ENCODE measurements at places on chromosomes 2 and 18.

DNA sequence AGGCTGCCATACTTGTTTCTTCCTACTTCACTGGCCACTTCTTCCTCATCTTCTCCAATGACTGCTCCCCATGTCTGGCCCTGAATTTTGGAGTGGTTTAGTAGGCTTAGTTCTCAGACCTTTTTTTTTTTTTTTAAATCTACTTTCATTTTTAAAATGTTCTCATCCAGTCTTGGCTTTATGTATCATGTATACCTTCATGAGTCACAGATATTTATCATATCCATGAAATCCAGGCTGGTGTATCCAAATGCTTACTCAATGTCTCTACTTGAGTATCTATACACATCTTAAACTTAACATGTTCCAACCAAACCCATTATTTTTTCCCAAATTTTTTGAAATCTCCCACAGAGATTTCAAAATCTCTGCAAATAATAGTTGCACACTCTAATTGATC lies 26.3 kb upstream of the CFAP36 start:
- no peak for DNase-seq

DNA sequence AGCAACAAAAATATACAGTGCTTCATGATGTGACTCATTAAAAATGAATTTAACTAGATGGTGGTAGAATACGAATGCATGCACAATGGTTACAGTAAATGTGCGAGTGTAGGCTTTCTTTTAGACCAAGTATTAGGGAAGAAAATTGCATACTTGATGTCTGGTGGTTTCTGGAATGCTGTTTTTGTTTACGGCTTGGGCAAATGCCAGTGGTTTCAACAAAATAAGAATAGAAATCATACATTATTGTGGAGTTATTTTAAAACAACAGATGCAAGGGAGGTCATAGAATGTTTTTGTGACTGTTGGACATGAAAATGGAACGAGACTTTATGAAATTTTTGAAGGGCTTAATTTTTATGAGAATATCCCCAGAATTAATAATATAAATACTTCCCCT lies 580.9 kb downstream of the PLCL1 start:
- no peak for DNase-seq

GRCh38 chr2:58794103-58794502 lies 553.0 kb upstream of the FANCL start:
- DNase-seq, result no peak

GRCh38 chr18:40018266-40018665 lies 1936.8 kb upstream of the PIK3C3 start:
- DNase-seq, result no peak

DNA sequence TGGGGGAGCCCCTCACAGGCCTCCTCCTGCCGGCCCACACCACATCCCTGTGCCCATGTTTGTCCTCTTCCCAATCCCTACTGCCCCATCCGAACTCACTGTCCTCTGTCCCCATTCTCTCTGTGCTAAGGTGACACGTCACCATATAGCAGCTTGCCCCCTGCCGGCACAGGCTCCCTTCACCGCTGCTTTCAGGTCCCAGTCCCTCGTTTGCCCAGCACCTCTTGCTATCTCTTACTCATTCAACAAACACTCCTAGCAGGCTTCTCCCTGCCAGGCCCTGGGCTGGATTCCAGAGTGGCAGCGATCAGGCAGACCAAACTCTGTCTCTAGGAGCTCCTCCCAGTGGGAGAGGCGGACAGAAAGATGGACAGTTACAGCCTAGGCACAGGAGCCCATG lies 74.3 kb downstream of the TFCP2L1 start:
- DNase-seq, result no peak

DNA sequence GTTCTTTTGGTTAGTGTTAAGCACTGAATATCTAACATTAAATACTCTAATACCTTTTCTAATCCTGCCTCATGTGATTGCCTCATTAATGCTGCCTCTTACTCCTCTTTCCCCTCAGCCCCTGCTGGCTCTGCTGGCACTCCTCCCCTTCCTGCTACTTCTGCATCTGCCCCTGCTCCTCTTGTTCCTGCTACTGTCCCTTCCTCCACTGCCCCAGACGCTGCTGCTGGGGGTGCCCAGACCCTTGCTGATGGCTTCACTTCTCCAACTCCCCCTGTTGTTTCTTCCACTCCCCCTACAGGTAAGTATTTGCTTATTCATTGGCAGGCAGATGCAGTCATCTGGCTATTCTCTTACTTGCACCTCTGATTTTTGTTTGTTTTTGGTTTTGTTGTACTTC lies 68.5 kb downstream of the ABI2 start:
- no peak for DNase-seq

- no peak for DNase-seq
These were observed 60.1 kb upstream of the RMP24 start for GRCh38 chr18:35912332-35912731.

GRCh38 chr18:2618009-2618408 lies 37.5 kb upstream of the SMCHD1 start:
- no peak for DNase-seq

GRCh38 chr2:195252018-195252417 lies 405.0 kb upstream of the SLC39A10 start:
- no peak for DNase-seq

- no peak for DNase-seq
These were observed 749 bp downstream of the STK25 start for GRCh38 chr2:241507430-241508239.

DNA sequence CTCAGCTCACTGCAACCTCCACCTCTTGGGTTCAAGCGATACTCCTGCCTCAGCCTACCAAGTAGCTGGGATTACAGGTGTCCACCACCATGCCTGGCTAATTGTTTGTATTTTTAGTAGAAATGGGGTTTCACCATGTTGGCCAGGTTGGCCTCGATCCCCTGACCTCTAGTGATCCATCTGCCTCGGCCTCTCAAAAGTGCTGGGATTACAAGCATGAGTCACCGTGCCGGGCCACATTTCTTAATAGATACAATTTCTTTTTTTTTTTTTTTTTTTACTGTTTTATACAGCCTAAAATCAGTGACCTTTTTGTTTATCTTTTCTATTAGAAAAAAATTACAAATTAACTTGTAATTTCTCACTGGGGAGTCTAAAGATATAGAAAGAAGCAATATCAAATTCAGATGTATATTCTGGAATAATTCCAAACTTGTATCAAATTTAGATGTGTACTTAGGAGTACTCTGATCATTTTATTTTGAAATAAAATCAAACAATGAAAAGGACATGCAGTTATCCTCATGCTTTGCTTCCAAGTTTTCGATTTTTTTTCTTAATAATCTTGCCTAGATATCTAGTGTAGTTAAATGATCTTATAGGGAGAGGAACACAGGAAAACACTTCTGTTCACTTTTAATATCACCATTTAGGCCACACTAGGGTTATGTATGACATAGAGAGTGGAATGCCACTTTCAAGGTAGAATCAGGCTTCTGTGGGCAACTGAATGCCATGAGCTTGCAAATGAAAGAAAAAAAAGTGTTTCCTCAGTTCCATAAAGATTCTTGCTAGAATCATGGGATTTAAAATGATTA lies 1089.3 kb downstream of the SUCLG1 start:
- no peak for DNase-seq

DNA sequence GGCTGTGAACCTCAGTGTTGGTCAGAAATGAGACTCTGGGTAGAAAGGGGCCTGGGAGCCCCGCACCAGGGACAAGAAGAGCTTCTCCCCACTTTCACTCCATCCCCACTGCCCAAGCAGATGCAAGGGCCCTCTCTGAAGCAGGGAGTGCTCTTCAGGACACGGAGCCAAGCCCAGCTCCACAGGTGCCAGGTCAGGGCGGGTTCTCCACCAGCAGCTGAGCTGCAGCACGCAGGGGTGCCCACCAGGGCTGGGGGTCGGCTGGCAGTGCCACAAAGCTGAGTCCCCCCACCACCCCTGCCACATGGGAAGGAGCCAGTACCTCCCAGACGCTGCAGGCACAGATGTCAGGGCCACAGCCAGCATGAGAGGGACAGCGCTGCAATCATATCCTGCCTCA lies 106.2 kb downstream of the INHBB start:
- no peak for DNase-seq

- DNase-seq, result no peak
These were observed 190.4 kb downstream of the NCK2 start for GRCh38 chr2:105935063-105935462.

- DNase-seq, result no peak
These were observed 109.0 kb downstream of the SETBP1 start for GRCh38 chr18:44789710-44790109.

DNA sequence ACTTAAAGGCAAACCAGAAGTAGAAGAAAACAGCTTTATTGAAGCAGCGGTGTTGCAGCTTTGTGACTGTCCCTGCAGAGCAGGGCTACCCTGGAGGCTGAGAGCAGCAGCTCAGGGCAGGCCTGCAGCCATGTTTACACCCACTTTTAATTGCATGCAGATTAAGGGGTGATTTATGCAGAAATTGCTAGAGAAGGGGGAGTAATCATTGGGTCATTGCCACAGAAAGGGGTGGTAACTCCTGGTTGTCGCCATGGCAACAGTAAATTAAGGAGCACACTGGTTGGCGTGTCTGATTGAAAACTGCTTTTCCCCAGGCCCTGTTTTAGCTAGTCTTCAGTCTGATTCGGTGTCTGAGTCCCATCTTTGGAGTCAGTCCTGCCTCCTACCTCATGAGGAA lies 195.4 kb upstream of the HDAC4 start:
- DNase-seq, result peak; percentile 17

- no peak for DNase-seq
These were observed 3.1 kb downstream of the STK39 start for GRCh38 chr2:168244318-168244717.

DNA sequence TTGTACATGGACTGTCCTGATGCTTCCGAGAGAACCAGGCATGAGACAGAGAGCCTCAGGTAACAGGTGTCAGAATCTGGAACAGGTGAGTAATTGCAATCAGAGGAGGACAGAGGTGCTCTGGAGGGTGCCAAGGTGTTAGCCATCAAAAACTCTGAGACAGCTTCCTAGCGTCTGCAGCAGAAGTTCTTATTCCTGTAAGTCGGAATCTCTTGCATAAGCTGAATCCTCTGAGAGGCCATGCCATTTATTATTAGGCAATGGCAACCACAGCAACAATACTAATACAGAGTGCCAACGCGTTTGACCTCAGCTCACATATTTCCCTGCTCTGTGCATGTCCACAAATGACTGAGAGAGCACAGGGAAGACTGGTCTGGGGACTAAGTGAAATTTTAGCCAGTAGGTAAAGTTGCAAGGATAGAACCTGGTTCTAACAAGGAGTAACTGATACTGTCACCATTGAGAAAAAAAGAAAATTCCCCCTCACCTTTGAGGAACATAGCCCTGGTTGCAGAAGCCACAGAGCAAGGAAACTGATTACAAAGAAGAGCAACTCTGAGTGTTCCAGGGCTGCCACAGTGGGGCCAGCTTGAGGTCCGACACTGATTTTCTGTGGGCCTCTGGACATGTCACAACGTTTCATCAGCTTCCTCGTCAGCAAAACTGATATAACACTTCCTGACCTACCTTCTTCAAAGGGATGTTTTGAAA lies 55.1 kb upstream of the ACSL3 start:
- no peak for DNase-seq

- peak; percentile 86 for DNase-seq
These were observed 33.3 kb downstream of the POLR1A start for GRCh38 chr2:86072271-86072858.

DNA sequence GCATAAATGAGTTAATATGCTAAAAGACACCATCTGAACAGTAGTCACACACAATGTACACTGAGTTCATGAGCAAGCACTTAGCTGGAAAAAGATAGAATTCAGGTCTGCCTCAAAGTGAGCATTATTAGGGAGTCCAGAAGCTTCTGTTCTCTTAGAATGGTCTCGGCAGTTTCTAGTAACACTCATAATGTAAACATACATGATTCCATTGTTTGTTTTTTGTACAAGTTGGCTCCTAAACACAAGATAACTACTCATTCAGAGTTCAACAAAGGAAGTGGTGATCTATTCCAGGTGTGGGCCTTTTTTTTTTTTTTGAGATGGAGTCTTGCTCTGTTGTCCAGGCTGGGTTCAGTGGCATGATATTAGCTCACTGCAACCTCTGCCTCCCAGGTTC lies 66.2 kb downstream of the ESCO1 start:
- DNase-seq, result no peak

GRCh38 chr2:113225263-113226259 lies 51.8 kb downstream of the PSD4 start:
- DNase-seq, result no peak

DNA sequence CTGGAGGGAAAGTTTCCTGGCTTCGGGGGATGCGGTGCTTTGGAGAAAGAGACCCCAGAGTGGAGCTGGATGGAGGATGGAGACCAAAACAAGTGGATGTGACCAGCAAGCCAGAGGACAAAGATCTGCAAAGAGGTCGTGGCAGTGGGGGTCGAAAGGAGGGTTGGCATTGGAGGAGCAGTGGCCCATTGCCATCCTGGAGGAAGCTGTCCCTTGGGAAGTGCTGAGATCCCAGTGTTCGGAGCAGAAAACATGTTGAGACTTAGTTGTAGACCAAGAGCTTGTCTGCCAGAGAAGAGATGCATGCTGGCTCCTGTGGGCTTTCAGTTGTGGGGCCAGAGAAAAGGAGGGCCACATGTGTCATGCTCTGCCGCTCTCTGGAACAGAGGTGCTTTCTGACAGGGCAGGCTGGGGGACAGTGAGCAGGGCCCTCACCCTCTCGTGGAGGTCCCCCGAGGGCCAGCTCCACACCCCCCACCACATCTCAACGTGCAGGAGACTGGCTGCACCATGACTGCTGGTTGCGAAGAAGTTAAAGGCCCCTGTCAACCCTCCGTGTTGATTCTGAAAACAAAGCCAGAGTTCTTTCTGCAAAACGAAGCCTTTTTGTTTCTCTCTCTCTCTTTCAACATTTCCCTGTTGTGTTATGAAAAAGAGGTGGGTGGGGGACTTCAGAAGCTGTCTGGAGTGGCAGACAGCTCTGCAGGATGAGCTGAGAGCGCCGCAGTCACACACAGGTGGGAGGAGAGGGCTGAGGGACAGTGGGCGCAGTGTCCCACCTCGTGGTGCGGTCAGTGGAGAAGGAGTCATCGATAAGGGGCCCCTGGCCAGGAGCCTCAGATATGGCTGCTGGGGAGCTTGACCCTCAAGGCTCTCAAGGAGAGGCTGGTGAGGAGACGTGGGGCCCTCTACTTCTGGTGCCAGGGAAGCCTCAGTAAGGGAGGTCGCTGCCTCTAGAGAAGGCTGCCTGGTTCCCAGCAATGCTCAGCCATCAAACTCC lies 77.6 kb upstream of the BCL2L11 start:
- DNase-seq, result no peak

GRCh38 chr18:26057344-26057773 lies 33.1 kb downstream of the SS18 start:
- DNase-seq, result no peak

GRCh38 chr2:239991689-239992314 lies 33.3 kb downstream of the NDUFA10 start:
- no peak for DNase-seq

DNA sequence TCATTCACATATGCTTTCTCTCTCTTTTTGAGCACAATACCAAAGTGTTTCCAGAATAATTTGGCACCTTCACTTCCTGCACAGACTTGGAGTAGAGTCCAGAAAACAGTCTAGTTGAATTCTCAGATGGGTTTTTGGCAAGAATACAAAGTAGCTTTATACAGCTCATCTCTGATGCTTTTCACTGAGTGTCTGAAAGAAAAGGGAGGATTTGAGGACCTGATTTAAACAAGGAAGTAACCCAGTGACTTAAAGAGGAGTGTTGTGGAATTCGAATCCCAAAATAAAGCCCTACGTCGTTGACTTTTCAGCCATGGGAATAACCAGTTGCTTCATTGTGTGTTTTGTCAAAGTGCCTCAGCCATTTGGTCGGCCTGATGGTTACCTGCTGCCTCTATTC lies 31.8 kb downstream of the METAP1D start:
- DNase-seq, result no peak

- no peak for DNase-seq
These were observed 60.5 kb upstream of the LGALSL start for GRCh38 chr2:64393383-64394010.

- no peak for DNase-seq
These were observed at the start of gene GPR35 for GRCh38 chr2:240624950-240625621. GPR35 (plus strand) TSS chr2:240625480; CDS start chr2:240629953, 4,473 bp downstream.
